ENCODE measurements at places on chromosomes 7 and 10.

GRCh38 chr10:35909121-35909720, 267.1 kb upstream of the FZD8 start:
- no peak for DNase-seq

DNA sequence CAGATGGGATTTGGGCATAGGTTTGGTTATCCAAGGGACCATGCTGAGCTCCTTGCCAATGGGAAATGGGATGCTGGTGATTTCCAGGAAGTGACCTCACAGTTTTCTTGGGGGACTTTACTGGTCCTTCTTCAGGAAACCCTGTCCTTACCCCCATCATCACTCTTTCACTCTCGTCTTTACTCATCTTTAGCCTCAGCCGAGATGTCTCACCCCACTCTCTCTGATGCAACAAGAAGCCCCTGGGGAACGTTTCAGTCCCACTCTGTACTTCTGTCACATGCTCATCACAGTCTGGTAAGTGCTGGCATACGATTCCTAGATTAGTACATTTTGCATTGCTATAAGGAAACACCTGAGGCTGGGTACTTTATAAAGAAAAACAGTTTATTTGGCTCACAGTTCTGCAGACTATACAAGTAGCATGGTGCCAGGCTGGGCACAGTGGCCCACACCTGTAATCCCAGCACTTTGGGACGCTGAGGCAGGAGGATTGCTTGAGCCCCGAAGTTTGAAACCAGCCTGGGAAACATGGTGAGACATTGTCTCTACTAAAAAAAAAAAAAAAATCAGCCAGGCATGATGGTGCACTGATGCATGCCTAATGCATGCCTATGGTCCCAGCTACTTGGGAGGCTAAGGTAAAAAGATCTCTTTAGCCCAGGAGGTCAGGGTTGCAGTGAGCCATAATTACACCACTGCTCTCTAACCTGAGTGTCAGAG, 63.5 kb upstream of the VKORC1L1 start:
- no peak for DNase-seq

- DNase-seq, result peak; percentile 61
Observed at GRCh38 chr7:35424869-35425495, 171.1 kb upstream of the TBX20 start.

DNA sequence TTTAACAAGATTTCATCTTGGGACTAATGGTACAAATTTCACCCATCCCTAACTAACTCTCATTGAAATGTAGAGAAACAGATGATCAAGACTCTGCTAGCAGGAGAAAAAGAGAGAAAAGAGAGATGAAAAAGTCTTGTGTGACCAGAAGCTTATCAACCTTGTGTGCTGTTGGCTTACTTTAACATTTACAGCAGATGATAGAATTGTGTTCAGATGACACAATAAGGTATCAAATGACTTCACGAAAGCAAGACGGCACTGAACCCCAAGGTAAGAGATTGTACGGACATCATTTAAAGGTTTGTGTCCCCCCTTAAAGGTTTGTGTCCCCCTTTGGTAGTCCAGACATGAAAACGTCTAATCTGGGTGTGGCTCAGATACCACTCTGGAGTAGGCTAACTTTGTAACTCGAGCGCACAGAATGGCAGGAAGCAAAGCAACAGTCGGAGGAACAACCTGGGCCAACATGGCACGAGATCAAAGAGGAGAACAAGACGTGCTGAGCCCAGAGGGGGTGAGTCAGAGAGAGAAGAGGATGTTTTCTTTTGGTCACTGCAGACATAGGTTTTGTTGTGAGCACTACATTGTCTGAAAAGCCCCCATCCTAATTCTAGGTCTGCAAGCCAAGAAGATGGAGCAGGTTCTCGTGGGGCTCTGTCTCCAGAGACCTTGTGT, 10.4 kb upstream of the LMBR1 start:
- DNase-seq, result no peak

DNA sequence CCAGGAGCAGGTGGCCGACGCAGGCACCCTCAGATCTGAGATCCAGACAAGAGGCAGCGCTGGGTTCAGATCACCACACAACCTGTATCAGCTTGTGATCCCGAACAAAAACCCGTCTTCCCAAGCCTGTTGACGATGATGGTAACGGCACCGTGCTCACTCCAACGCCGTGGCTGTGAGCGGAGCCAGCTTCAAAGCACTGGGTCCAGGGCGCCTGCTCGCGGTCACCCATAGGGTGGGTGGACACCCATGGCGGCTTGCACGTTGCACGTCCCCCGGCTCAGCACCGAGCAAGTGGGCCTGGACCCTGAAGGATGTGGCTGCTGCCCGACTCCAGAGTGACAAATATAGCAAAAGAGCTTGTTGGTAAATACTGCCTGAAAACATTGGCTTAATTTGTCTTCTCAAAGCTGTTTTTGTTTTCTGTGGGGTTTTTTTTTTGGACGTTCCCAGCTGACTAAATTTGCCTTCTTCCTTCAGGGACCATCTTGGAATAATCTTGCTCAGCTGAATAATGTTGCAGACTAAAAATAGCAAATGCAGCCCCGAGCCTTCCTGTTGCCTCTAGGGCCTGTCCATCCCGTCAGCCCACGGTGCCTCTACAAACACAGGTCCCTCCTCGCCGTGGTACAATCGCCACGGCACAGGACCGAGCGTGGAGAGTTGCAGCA, 41.0 kb downstream of the FOXK1 start:
- no peak for DNase-seq

DNA sequence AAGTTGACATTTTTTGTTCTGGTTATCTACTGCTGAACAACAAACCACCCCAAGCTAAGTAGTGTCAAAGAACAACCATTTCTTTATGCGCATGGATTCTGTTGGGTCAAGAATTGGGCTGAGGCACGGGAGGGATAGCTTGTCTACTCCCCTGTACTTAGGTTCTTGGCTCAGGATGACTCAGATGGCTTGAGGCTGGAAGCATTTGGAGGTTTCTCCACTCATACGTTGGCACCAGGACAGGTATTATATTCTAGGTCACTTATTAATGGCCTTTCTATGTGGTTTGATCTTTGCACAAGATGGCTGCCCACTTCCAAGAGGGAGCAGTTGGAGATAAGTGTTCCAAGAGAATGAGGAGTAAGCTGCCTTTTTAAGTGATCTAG, 11.8 kb upstream of the TFAM start:
- DNase-seq, result no peak

- no peak for DNase-seq
Observed at GRCh38 chr10:21811245-21811585, 192.3 kb downstream of the DNAJC1 start.

- DNase-seq, result no peak
Observed at GRCh38 chr7:25496476-25497368, 268.4 kb upstream of the NPVF start.

DNA sequence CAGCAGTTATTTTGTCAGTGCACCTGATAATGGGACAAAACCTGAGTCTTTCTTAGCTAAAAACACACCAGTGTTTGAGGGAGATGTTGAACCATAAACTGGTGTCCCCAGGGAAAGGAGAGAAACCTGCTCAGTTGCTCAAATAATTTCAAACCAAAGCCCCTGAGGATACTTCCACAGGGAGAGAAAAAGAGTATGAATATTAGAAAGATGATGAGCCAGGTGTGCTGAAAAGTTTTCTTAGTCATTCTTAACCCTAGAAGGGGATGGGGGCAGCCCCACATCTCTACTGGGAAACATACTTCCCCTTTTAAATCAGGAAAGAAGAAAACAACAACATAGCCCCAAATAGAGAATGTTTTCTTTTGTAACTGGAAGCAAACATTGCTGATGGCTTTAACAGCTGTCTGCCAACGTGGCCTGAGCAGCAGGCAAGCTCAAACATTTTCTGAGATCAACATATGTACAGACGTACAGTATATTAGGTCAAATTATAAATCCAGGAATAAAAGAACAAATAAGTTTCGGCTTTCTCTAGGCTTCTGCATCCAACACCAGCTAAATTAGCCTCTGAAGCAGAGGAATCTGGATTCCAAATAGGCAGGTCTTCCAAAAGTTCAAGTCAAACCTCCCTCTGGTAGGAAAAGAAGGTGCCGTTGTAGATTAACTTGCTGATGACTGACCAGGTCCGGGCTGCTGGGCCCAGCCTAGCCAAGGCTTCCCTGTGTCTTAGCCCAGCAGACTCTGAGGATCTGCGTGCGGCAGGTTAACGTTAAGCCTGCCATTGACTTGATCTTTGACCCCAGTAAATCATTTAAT, 30.5 kb upstream of the FBXW4 start:
- DNase-seq, result no peak

- DNase-seq, result no peak
Observed at GRCh38 chr10:29630205-29631048, 4.3 kb downstream of the SVIL start.

DNA sequence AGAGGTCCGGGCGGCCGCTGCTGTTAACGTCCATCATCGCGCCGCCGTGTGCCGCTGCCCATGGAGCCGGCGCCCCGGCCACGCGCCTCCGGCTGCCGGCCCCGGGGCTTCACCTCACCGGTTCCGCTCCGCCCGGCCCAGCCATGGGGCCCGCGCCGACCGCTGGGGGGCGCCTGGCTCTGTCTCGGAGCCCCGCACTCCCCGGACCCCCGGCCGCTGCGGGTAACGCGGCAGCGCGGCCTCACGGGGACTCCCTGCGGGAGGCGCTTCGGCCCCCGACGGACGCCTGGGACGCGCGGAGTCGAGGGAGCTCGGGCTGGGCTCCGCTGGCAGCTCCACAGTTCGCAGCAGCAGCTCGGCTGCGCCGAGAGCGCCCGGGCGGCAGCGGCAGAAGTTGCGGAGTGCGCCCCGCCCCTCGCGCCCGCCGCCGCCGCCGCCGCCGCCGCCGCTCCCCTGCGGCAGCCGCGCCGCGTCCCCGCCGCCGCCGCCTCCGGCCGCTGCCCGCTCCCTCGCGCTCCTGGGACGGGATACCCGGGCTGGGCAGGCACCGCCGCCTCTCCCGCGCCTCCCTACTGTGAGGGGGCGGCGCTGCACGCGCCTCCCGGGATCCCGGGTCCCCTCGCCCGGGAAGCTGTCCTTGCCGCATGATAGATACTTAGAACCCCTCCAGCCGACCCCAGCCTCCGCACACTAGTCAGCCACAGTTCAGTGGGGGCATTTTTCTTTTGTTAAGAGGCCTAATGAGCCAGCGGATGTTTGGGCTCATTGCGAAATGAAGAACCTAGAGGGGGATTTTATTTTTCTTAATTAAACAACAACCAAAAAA, at the start of gene HTR7:
Gene HTR7, minus strand, starts transcription at position 405 of the 826 bp plus-strand sequence. Its CDS starts 368 bp downstream, at position 37.
- peak; percentile 78 for DNase-seq

DNA sequence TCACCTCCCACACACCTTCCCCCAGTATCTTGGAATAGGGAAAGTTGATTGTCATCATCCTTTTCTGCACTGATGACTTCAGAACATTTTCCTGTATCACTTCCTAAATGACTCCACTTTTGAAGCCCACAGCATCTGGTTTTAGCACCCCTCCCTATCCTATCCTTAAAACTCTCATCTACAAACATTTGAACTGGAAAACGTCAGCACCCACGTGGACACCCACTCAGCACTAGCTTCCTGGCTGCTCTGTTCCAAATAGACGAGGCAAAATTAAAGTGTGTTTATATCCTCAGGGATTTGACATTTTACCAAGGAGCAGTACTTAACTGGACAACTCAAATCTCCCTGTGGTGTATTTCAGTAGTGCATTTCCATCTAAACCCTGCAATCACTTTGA, 73.9 kb downstream of the REEP3 start:
- no peak for DNase-seq

DNA sequence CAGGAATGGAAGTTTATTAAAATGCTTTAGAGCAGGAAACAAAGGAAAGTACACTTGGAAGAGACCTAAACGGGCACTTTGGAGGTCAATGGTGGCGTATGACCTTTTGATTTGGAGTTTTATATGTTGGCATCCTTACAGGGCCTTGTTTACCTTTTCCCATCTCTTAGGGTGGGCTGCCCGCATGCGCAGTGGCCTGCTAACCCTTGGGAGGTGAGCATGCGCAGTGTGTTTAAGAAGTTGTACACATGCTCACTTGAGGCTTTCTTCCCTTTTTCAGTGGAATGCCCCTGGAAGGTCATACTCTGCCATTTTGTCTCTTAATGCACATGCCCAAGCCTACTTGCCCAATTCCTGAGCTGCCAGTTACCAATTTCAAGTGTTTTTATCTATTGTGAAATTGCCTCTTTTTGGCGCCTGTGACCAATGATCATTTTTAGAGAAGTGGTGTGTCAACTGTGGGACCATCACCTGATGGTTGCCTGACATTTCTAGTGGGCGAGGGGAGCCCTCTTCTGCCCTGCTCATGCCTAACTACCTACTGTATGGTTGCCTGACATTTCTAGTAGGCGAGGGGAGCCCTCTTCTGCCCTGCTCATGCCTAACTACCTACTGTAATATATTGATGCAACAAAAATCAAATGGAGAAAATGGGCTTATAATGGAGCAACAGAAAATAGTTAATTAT, 138.0 kb downstream of the PPP1R9A start:
- peak; percentile 31 for DNase-seq

DNA sequence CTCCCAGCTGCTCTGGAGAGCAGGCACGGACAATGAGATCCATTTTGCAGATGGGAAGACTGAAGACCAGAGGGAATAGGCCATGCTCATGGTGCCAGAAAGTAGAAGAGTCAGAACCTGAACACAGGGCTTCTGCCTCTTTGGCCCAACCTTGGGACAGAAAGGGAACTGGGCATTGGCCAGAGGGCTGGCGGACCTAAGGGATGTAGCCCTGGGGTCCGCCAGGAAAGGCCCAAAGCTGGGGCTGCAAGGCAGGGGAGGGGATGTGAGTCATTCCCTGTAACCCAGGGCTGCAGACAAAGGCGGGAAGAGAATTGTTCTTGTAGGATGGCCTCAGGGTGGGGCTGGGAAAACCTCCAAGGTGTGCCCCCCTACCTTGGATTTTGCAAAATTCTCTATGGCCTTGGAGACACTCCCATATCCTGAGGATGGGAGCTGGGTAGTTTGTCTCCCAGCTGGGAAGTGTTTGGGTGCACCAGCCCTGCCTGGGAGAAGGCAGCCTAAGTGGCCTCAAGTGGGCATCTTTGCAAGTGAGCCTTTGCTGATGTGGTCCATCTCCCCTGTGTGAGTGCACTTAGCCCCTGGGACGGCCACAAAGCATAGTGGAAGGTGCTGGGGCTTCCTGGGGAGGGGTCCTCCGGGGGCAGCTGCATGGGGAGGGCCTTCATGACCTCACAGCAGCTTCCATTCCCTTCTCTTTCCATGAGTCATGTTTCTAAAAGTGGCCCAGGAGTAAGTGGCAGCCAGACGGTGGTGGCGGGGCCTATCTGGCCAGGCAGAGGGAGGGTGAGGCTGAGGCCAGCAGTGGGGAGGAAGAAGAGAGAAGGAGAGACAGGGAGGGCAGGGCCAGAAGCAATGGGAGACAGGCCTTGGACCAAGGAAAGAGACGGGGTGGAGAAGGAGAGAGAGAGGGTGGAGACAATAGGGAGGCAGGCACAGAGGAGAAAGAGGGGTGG, 9.2 kb downstream of the AQP1 start:
- peak; percentile 2 for DNase-seq

- no peak for DNase-seq
Observed at GRCh38 chr10:60664859-60665258, 113.4 kb upstream of the CDK1 start.

DNA sequence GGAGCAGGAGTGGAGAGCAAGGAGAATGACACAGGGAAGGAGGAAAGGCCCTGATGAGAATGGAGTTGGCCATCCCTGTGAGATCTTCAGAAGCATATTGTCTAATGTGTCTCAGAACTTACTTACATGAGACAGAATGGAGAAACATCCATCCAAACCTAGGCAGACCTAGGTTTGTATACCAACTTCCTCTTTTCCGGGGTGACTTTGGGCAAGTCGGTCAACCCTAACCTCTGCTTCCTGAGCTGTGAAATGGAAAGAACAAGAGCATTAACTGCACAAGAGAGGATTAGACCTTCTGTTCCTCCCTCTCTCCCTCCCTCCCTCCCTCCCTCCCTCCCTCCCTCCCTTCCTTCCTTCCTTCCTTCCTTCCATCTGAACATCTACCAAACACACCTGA, 4.5 kb downstream of the GHRHR start:
- DNase-seq, result no peak
